Activated naive CD8-positive, alpha-beta T cell treated with anti-CD3 and anti-CD28 coated beads for 36 hours (primary cell): ENCODE measurements at places on chromosomes 11 and 22. TPM values are rescaled to one million over a fixed set of nuclear protein-coding genes. Genes with fewer than 3 reads are reported as not detected.

- H3K27ac ChIP-seq = no peak overlapping the region
- H3K4me1 ChIP-seq = no peaks in the 10 kb centered on the region
- no peaks in the 10 kb centered on the region for H3K36me3 ChIP-seq
- peaks cover 6% of the 10 kb centered on the region for H3K27me3 ChIP-seq
Measured at GRCh38 chr11:94243571-94244515, 60.5 kb upstream of the IZUMO1R start.

GRCh38 chr11:96885912-96886311, 496.1 kb downstream of the JRKL start:
- no peaks in the 10 kb centered on the region for H3K27me3 ChIP-seq
- H3K27ac ChIP-seq = no peak overlapping the region
- H3K4me1 ChIP-seq = no peaks in the 10 kb centered on the region
- H3K36me3 ChIP-seq = no peaks in the 10 kb centered on the region
- no peak overlapping the region for H3K4me3 ChIP-seq
- no peak for DNase-seq

MPPED2 gene
- 0.19 TPM for total RNA-seq

DNA sequence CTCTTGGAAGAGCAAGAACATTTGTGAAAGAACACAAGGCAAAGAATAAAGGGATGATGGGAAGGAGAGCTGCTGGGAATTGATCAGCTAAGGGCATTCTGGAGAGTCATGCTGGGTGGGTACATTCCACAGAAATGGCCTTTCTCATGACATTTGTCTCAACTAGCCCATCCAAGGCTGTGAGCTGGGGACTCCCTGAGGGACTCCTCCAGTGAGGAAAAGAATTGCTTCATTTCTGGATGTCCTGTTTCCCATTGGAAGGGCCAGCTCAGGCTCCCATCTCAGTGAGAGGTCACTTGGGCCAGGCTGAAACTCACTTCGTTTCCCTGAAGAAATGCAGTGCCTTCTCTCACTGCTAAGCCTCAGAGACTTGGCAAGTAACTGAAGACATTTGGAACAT, 106.8 kb downstream of the CD44 start:
- no peaks in the 10 kb centered on the region for H3K27me3 ChIP-seq
- H3K36me3 ChIP-seq = peaks cover 14% of the 10 kb centered on the region
- H3K4me3 ChIP-seq = no peak overlapping the region
- no peak overlapping the region for H3K27ac ChIP-seq
- no peak for DNase-seq
- peaks cover 68% of the 10 kb centered on the region for H3K4me1 ChIP-seq

- peak overlapping the region; percentile 75 for H3K4me3 ChIP-seq
- H3K36me3 ChIP-seq = peaks cover 17% of the 10 kb centered on the region
- peak overlapping the region; percentile 98 for H3K27ac ChIP-seq
- peak; percentile 68 for DNase-seq
- H3K27me3 ChIP-seq = no peaks in the 10 kb centered on the region
- peaks cover 26% of the 10 kb centered on the region for H3K4me1 ChIP-seq
Measured at GRCh38 chr22:49925525-49926128, 7.2 kb downstream of the CRELD2 start.

- DNase-seq = peak; percentile 48
- no peaks in the 10 kb centered on the region for H3K36me3 ChIP-seq
- H3K27me3 ChIP-seq = peaks cover 22% of the 10 kb centered on the region
- no peak overlapping the region for H3K27ac ChIP-seq
Measured at GRCh38 chr11:123640677-123641494, 13.5 kb downstream of the SCN3B start.

ISX gene
- not detected for total RNA-seq

GSTT2B gene
- not detected for total RNA-seq

DNA sequence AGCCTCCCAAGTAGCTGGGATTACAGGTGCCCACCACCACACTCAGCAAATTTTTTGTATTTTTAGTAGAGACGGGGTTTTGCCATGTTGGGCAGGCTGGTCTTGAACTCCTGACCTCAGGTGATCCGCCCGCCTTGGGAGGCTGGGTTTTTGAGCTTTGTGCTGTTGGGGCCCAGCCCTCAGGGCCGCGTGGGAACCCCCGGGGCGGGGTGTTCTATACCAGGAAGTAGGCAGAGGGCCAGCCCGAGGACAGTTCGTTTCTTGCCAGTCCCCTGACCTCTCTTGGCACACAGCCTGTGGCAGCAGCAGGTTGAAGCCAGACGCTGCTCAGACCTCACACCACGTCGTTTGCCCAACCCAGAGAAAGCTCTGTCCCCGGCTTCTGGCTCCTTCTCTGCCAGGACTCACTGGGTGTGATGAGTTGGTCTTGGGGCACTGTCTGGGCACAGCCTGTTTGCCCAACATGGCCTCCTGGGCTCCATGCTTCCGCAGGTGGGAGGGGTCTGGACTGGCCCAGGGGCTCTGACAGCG, 24.9 kb upstream of the CHKA start:
- no peak overlapping the region for H3K4me3 ChIP-seq
- H3K27me3 ChIP-seq = no peaks in the 10 kb centered on the region
- H3K4me1 ChIP-seq = peaks cover 7% of the 10 kb centered on the region
- H3K27ac ChIP-seq = no peak overlapping the region

GRCh38 chr11:125512106-125512505, 16.0 kb upstream of the FEZ1 start:
- DNase-seq = no peak
- peak overlapping the region; percentile 34 for H3K27ac ChIP-seq
- no peaks in the 10 kb centered on the region for H3K27me3 ChIP-seq
- H3K4me1 ChIP-seq = peaks cover 50% of the 10 kb centered on the region
- H3K4me3 ChIP-seq = no peak overlapping the region

DNA sequence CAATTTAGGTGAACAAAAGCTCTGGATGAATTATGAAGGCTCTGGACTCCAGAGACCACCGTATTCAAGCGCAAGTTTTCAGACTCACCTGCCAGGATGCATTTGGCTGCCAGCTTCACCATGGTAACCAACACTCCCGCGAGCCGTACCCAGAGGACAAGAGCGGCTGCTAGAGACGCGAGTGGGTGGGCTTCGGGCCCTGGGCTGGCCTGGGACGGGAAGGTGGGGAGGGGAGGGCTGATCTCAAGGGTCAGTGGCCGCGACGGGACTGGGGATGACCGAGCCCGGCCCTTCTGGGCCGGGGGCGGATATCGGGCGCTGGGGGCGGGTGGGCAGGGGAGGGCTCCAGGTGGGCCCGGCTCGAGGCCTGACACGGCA, 344 bp downstream of the IFT27 start:
- peak; percentile 45 for DNase-seq
- H3K36me3 ChIP-seq = no peaks in the 10 kb centered on the region
- peaks cover 31% of the 10 kb centered on the region for H3K4me1 ChIP-seq
- peak overlapping the region; percentile 84 for H3K4me3 ChIP-seq

- no peak for DNase-seq
- no peaks in the 10 kb centered on the region for H3K27me3 ChIP-seq
- no peak overlapping the region for H3K27ac ChIP-seq
- H3K36me3 ChIP-seq = peaks cover 11% of the 10 kb centered on the region
Measured at GRCh38 chr11:33713151-33713855, 12.7 kb upstream of the C11orf91 start.

GRCh38 chr11:70523384-70524095, 125.2 kb downstream of the CTTN start:
- H3K4me1 ChIP-seq = no peaks in the 10 kb centered on the region
- H3K27me3 ChIP-seq = peaks cover 40% of the 10 kb centered on the region
- no peak overlapping the region for H3K4me3 ChIP-seq
- no peaks in the 10 kb centered on the region for H3K36me3 ChIP-seq
- H3K27ac ChIP-seq = no peak overlapping the region
